CD4-positive, alpha-beta T cell treated with Interferon gamma for 1 hour (primary cell): ENCODE measurements at places on chromosomes 11 and 22.

DNA sequence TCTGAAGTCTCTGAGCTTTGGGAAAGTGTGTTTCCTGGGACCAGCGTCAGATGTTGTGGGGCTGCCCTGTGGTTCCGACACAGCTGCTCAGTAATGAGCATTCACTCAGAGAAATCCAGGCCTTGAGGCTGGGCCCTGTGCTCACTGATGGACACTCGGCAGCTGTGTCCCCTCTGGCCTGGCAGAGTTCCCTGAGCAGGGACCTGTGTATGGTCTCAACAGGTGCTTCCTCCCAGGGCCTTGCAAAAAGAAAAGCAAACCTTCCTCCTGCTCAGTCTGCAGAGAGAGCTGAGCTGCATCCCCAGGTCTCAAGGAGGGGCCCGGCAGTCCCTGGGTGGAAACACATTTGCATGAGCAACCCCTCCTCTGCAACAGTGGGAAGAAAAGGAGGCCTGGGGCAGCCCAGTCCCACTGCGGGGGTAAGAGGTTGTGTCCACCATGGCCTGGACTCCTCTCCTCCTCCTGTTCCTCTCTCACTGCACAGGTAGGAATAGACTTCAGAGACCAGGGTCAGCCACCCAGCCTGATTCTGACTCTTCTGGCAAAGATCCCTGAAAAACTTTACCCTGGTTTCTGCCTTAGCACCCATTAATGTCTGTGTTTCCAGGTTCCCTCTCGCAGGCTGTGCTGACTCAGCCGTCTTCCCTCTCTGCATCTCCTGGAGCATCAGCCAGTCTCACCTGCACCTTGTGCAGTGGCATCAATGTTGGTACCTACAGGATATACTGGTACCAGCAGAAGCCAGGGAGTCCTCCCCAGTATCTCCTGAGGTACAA lies 131.2 kb downstream of the VPREB1 start:
- no peak for DNase-seq

GRCh38 chr11:113831314-113831713 lies 44.1 kb downstream of the USP28 start:
- DNase-seq, result no peak

DNA sequence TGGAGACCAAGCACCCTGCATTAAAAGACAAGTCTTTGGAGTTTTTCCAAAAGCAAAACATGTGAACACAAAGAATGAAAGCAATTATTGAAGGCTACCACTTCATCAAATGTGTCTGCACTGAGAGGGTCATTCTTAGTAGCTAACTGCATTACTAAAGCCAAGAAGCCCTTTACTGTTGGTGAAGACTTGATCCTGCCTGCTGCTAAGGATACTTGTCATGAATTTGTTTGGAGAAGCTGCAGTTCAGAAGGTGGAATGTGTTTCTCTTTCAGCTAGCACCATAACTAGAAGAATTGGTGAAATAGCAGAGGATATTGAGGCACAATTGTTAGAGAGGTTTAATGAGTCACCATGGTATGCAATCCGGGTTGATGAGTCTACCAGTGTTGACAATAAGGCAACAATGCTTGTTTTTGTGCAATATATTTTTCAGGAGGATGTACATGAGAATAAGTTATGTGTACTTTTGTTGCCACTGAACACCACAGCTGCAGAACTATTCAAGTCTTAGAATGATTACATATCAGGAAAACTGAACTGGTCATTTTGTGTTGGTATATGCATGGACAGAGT lies 457.3 kb upstream of the ISX start:
- DNase-seq, result no peak

DNA sequence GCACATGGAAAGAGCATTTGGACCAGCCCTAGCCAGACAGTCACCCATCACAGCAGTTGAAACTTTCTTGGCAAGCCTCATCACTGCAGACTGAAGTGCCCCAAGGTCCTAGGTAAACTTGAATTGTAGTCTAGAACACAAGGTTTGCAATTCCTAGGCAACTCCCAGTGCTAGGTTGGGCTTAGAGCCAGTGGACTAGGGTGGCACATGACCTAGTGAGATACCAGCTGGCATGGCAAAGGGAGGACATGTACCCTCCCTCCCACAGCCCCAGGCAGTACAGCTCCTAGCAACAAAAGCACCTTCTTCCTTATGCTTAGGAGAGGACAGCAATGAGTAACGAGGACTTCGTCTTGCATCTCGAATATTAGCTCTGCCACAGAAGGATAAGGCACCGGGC lies 889.5 kb downstream of the JRKL start:
- no peak for DNase-seq

GRCh38 chr22:40331706-40332105 lies 14.6 kb upstream of the ADSL start:
- no peak for DNase-seq

- DNase-seq, result peak; percentile 74
Measured at GRCh38 chr11:33987975-33988580, 63.5 kb upstream of the CAPRIN1 start.

GRCh38 chr22:21082248-21082647 lies 36.5 kb downstream of the LRRC74B start:
- no peak for DNase-seq

DNA sequence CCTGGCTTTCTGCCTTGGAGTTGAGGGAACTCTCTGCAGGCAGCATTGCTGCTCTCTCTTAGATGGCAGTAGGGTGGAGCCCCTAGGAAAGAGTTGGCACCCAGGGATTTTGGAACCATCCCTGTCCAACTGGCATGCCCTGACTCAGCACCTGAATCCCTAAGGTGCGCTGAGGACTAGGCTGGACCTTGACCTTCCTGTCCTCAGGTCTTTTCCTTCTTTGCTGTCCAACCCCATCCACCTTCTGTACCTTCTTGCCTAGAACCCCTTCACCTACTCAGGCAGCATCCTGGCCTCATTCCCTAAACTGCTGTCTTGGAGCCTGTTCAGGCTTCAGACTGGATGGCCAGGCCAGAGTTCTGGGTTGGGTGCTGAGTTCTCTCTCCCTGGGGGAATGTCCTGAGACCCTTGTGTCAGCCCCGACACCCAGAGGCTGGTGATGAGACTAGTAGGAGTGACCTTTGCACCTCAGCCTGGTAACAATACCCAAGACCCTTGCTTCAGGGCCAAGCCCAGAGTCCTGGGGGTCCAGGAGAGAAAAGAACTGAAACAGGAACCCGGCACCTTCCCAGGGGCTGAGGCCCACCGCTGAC lies 2.5 kb upstream of the POLD4 start:
- DNase-seq, result no peak

DNA sequence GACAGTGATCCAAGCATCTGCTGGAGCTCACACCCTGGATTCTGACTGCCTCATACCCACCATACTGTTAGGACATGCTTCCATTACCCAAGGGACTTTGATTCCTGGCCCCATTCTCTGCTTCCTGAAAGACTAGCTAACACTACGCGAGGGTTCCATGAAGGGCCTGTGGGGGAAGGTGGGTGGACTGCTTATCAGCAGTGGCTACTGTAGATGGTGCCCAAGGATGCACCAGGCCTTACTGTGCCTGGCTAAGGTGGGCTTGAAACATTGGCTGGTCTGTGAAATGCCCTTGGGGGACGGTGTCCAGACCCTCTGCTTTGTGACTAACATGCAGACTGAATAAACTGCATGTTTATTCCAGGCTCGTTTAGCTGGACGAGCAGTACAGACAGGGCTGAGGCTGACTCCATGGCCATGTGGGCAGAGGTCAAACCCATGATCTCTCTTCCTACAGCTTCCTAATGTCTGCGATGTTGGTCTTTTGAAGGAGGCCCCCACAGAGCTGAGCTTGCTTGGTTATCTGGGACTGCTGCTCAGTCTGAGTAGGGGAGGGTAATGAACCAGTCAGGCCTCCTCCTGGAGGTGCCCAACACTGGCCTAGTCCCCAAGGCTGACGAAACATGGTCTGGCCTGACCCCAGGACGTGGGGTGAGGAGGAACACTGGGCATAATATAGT lies 48.3 kb upstream of the PHOX2A start:
- no peak for DNase-seq

DNA sequence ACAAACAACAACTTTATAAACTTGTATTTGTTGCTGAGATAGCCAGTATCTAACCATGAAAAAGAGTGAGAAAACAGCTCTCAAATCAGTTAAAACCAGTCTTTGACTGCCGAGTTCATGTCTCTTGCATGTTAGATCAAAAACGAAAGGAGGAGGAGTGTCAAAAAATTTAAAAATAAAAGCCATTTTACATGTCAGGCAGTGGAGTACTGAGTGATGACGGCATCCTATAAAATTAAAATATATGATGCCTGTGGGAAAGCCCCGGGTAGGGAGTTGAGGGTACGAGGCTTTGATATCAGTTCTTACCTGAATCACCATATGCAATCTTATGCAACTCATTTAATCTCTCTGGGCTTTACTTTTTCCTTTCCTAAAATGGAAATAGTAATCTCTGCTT lies 117.3 kb downstream of the ETS1 start:
- peak; percentile 66 for DNase-seq

- DNase-seq, result no peak
Measured at GRCh38 chr11:5102246-5102645, 32.9 kb downstream of the OR52E1 start.

DNA sequence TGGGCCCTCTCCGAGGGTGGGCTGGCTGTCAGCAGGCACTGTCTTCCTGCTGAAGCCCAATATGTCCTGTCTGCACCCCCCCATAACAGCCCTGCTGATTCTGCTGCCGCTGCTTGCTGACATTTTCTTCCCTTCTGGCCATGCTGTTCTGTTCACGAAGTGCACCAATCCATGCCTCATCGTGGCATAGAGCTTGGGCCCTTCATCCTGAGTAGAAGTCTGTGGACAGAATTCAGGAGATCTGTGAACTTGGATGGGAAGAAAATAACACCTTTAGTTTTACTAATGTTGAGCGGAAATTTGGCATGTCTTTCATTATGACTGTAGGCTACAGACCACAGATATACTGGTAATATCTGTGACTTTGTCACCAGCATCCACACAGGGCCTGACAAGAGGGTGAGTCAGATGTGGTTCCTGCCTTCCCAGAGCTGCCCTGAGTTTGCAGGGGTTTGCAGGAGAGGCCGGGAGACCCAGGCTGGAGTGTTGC lies 14.1 kb upstream of the KIAA0930 start:
- no peak for DNase-seq

DNA sequence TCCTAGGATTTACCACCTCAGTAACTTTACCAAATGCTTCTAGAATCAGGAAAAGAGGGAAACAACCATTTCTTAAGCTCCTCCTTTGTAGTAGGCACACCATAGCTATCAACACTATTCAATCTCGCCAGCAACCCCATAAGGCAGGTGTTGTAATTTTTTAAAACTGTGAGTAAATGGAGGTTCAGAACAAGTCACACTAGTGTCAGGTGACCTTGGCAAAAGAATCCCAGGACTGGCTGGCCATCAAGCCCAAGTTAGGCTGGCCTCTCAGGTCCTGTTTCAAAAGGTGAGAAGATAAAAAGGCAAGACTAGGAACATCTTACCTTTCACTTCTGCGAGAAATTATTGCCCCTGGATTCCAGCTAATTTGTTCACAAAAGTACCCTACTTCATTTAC lies 713 bp downstream of the TOP3B start:
- DNase-seq, result no peak

DNA sequence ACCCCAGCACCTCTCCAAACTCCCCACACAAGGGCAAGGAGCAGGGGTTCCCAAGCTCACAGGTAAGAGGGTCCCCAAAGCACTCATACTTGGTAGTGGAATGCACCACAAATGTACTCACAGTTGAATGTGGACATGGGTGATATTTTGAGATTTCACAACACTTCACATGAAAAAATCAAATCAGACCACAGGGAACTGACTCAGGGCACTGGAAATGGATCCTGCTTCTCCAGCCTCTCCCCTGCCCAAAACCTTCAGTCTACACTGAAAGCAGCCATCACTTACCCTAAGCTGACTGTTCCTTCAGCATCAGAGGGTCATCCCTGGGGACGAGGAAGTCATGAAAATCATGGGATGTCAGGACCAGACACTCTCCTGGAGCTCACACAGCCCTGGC lies 40.2 kb downstream of the SCGB1A1 start:
- no peak for DNase-seq

DNA sequence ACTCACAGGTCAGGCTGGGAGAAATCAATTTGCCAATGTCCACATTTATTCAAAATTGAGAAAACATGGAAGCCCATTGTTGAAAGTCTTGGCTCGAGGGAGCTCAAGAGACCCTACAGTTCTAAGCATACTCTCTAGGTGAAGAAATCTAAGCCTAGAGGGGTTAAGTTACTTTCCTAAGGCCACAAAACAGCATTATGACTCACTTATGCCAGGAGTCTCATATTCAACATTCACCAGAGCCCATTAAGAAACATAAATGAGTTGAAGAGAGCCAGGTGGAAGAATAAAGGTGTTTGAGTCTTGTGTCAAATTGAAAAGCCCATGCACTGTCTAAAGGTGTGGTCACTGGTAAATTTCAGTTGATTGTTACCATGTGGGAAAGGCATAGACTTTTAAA lies 108.1 kb downstream of the INSC start:
- no peak for DNase-seq

DNA sequence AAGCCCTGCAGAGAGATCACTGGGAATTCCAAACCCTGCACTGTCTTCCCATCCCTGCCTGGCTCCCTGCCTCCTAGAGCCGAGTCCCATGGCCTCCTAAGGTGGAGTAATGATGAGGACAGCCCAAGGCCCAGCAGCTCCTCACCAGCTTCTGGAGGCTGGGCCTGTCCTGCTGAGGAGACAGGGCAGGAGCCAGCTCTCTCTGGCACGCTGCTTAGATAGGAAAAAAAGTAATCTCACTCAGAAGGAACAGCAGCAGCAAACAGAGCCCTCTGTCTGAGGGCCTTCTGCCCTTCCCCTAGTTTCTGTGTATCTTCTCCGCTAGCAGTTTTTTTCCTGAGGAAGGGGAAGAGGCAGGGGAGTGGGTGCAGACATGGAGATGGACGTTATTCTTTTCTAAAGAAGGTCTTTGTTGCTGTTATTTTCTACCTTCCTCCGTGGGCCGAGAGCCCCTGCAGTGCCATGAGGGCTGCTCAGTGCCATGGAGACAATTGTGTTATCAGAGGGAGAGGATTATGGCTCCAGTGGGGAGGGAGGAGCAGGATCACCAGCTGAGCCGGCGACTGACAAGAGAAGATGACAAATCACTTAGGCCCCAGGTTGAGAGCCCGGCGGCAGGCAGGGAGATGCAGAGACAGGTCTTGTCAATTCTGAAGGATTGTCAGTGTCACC lies 315.3 kb downstream of the BUD13 start:
- no peak for DNase-seq

GRCh38 chr11:43693069-43693468 lies 12.5 kb downstream of the HSD17B12 start:
- DNase-seq, result no peak

DNA sequence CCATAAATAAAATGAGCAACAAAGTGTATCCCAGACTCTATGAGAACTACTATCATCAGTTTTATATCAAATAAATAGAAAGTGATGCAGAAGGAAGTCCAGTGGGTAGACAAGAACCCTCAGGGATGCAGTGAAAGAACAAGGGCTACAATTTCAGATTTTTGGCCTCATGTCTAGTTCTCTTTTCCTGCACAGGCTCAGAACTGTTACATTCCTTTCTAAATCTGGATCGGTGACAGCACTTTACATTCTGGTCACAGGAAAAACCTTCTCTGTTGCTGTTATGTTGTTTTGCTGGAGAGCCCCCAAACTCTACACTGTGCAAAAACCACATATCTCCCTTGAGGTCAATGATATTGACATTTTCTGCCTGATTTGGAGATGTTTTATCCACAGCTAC lies 108.8 kb upstream of the ANO5 start:
- no peak for DNase-seq

- DNase-seq, result no peak
Measured at GRCh38 chr11:102114032-102114431, 3.8 kb downstream of the YAP1 start.
